Activated CD4-positive, alpha-beta memory T cell treated with anti-CD3 and anti-CD28 coated beads, Interleukin-2, amount 10 ng/mL, durations not matched to agents 7 days and 5 days (primary cell): ENCODE measurements at places on chromosomes 7 and 10. TPM values are rescaled to one million over a fixed set of nuclear protein-coding genes. Genes with fewer than 3 reads are reported as not detected.

HOXA3 gene
- total RNA-seq = not detected

NEUROG3 gene
- 0.23 TPM for total RNA-seq

DNA sequence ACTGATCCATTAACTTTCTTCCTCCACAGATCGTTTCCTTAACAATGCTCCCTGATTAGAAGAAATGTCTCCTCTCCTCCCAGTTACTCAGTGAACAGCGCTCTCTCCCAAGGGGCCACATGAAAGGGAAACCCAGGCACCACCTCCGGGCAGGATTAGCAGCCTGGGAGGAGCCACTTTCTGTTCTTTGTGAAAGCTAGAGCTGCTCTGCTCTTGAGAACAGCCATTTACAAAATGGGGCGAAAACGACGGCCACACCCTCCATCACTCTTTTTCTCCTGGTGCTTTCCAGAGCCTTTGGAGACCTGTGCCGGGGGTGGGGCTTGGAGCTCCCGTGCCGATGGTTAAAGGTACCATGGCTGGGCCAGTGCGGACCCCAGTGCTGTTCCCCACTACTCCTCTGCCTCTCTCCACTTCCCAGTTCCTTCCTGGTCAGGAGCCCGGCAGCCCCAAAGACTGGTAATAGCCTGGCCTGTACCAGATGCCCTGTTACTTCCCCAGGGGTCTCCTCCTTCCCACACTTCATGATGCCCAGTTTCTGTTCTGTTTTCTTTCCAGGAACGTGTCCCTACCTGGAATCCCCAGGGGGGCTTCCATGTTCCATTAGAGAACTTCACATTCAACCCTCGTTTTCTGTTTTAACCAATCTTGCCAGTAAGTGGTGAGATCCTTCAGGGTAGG is 402.9 kb upstream of the GALNT17 start:
- DNase-seq = no peak
- peaks cover 2% of the 10 kb centered on the region for H3K36me3 ChIP-seq
- no peak overlapping the region for H3K4me3 ChIP-seq
- H3K4me1 ChIP-seq = peaks cover 2% of the 10 kb centered on the region
- no peaks in the 10 kb centered on the region for H3K27me3 ChIP-seq

DNA sequence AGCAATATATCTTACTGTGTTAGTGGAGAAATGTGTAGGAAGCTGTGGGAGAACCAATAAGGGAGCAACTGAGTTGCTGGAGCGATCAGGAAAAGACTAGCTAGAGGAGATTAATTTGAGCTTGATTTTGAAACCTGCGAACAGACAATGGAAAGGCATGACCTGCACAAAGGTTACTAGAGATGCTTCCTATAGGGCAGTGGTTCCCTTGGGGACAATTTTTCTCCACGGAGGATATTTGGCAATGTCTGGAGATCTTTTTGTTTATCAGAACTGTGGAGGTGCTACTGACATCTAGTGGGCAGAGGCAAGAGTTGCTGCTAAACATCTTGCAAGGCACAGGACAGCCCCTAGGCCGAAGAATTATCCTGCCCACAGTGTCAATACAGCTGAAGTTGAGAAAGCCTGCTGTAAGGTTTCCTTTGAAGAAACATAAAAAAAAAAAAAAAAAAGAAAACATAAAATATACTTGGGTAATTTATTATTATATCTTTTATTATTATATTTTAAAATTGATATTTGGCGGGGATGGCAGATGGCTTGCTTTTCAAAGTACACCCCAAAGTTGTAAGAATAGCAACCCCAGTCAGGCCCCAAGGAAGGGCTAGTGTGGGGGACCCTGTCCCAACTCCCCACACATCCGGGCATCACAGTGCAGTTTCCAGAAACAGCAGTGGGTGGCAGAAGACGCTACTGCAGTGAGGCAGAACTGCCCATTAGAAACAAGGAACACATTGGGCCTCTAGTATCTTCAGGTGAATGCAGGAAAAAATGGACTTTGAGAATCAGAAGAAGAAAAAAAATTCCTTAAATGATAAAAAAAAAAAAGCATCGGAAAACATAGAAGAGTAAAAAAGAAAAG is 481.6 kb downstream of the SH2D4B start:
- no peak overlapping the region for H3K4me3 ChIP-seq
- H3K4me1 ChIP-seq = no peaks in the 10 kb centered on the region
- H3K27me3 ChIP-seq = no peaks in the 10 kb centered on the region
- H3K36me3 ChIP-seq = no peaks in the 10 kb centered on the region

GRCh38 chr7:17699696-17700095 is 240.6 kb downstream of the SNX13 start:
- H3K4me1 ChIP-seq = no peaks in the 10 kb centered on the region
- no peak for DNase-seq
- H3K27ac ChIP-seq = no peak overlapping the region
- peaks cover 9% of the 10 kb centered on the region for H3K27me3 ChIP-seq
- H3K4me3 ChIP-seq = no peak overlapping the region

DNA sequence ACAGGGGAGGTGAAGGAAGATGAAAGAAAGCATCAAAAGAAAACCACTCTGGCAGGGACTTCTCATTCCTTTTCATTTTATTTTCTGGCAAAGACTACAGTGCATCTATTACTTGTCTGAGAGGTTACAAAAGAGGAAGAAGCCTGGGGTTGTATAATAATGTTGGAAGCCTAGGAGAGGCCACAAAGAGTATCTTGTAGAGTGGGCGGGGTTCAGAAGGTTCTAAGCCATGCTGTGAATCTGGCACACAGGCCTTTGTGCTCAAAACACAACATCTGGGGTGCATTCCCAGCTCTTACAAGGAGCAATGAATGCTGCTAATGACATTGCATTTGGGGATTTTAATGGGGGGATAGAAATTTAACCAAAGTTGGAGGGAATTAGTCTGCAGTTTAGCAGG is 49.4 kb downstream of the MRPL32 start:
- no peak overlapping the region for H3K27ac ChIP-seq
- no peaks in the 10 kb centered on the region for H3K36me3 ChIP-seq
- H3K4me1 ChIP-seq = no peaks in the 10 kb centered on the region
- H3K27me3 ChIP-seq = peaks cover 14% of the 10 kb centered on the region
- DNase-seq = no peak
